CD14-positive monocyte (primary cell): ENCODE measurements at places on chromosomes 12 and 14. TPM values are rescaled to one million over a fixed set of nuclear protein-coding genes. Genes with fewer than 3 reads are reported as not detected.

Gene KLRF1
- 1.0 TPM for polyA plus RNA-seq

Gene DGLUCY
- 54.9 TPM for polyA plus RNA-seq

DNA sequence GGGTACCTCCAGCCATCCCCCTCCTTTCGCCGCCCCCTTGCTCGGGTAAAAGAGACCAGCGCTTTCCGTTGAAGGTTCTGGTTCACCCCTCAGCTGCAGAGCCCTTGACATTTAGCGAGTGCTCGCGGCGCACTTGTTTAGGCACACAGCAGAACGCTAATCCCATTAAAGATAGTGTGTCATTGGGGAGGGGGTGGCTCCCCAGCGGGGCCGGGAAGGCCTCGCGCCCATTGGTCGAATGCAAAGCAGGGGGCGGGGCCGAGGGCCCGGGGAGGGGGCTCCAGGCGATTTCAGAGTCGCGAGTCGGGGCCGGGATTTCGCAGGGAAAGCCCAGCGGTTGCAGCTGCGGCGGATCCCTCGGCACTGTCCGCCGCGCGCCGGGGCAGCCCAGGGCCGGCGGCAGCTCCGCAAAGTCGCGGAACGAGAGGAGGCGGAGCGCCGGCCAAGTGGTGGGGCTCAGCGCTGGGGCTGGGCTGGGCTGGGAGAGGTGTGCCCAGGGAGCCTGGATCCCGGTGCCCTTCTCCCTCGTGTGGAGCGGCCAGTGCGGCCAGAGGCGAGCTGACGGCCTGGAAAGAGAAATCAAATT is 122.9 kb downstream of the TSPAN9 start:
- H3K4me3 ChIP-seq = no peak overlapping the region
- H3K36me3 ChIP-seq = no peaks in the 10 kb centered on the region
- H3K4me1 ChIP-seq = peaks cover 14% of the 10 kb centered on the region
- H3K27ac ChIP-seq = no peak overlapping the region
- DNase-seq = no peak

DNA sequence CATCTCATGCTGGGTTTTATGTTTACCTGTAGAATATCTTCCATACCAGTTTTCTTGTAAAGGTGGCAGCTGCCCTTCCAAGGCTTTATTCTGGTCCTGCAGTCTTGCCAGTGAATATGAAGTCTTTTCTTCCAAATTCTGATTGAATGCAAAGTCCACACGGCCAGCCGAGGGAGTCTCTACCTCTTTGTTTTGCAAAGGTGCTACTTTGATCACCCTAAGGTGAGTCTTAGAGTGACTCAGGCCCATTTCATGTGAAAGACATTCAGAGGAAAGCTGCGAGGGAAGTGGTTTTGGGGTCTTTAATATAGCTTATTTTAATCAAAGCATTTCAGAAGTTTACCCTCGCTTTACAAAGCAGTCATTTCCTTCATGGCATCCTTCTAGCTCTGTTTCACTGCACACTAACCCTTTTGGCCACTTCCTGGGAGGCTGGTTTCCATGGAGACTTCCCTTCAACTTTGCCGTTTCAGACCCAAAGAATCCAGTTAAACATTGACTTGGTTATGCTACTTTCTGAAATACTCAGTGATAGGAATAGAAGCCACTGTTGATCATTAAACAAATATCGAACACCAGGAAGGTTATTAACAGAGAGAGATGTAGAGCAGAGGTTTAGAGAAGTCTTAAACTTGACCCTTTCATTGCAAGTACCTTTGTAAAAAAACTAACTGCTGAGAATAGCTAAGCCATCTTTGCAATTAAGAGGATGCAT is at the start of gene CCDC198:
TSS of gene CCDC198 (minus strand) at position 391 of the 715 bp plus-strand sequence. CDS start at position 249, 142 bp downstream.
- no peak within 1 kb of the TSS for H3K4me3 ChIP-seq
- no peaks in the 10 kb centered on the region for H3K36me3 ChIP-seq
- no peaks in the 10 kb centered on the region for H3K27me3 ChIP-seq
- no peak for DNase-seq
- H3K4me1 ChIP-seq = no peaks in the 10 kb centered on the region
- H3K27ac ChIP-seq = no peak within 1 kb of the TSS

DNA sequence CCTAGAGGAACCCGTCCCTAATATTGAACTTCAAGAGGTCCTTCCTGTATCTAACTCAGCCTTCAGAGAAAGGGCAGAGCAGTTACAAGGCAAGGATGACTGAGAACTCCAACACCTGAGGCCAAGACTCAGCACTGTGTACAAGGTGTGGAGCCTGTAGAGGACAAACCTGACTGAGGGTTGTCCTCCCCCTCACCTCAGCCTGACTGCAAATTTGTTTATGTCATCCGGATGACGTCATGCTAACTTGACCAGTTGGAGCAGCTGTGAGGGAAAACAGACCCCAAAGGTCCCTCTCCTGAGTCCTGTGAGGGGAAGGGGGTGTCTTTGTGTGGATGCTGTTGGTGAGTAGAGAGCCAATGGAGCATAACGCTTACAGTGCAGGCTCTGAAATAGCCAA is 4.3 kb downstream of the CRACR2A start:
- no peak overlapping the region for H3K27ac ChIP-seq
- H3K27me3 ChIP-seq = no peaks in the 10 kb centered on the region
- no peak overlapping the region for H3K4me3 ChIP-seq
- peaks cover 28% of the 10 kb centered on the region for H3K4me1 ChIP-seq
- no peak for DNase-seq
